Stimulated activated CD8-positive, alpha-beta memory T cell treated with anti-CD3 and anti-CD28 coated beads, Interleukin-7, amount 100 ng/mL, for 1 hour (primary cell): ENCODE measurements at places on chromosomes 1 and 21.

GRCh38 chr1:202107801-202108731, 14.7 kb upstream of the GPR37L1 start:
- no peak for DNase-seq

GRCh38 chr1:107965110-107965991, at the start of gene VAV3:
VAV3 (minus strand) TSS chr1:107965180; CDS start chr1:107964869, 311 bp downstream.
- no peak for DNase-seq

DNA sequence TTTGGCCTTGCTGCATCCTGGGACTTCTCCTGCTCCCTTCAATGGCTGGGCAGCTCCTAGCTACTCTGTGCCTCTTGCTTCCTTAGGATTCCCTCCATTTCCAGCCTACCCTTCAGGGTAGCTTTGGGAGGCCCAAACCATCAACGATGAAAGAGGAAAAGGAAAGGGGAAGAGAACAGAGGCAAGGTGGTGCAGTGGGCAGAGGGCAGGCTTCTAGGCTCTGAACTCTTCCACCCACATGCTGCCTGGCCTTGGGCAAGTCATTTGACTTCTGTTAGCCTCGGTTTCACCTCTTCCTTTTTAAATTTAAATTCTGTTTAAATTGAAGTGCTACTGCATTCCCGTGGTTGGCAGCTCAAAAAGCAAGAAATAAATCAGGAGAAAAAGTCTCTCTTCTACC, 5.7 kb upstream of the PPM1J start:
- no peak for DNase-seq

DNA sequence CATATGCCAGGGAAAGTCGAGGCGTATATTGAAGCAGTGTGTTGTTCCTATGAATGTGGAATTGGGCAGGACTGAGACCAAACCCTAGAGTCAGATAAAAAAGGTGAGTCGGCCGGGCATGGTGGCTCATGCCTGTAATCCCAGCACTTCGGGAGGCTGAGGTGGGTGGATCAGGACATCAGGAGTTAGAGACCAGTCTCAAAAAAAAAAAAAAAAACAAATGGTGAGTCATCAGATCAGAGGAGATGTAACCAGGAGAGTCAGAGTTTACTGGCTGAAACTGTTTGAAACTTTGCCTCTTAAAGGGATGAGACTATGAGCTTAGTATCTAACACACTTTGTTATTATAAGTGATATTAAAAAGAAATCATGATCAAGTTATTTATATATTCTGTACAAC, 26.4 kb upstream of the SYCP1 start:
- DNase-seq, result no peak

DNA sequence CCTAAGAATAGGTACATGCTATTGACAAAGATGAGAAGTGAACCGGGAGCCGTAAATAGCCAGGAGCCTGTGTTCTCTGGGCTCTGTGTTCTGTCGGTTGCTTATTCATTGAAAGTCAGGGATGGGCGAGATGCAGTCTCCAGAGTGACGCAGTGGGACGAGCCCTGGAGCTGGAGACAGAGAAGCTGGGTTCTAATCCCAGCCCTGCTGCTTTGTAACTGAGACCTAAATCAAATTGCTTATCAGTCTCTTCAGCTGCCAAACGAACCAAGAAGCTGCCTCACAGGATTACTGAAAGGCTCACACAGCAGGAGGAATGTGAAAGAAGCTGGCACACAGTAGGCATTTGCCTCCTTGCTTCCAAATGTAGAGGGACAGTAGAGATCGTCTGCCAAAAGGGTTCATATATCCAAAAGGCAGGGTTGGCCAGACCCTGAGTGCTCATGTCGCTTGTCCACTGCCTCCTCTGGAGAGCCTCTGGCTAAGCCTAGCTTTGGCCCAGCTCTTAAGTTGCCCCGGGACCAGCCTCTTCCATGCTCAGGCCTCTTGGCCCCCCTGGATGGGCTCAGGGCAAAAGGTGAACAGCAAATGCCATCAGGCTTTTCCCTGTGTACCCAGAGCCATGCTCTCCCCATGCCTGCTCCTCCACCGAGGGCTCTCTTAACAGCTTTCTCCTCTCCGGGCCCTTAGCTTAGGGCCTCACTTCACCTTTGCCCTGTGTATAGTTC, 134.2 kb upstream of the IPO9 start:
- no peak for DNase-seq

DNA sequence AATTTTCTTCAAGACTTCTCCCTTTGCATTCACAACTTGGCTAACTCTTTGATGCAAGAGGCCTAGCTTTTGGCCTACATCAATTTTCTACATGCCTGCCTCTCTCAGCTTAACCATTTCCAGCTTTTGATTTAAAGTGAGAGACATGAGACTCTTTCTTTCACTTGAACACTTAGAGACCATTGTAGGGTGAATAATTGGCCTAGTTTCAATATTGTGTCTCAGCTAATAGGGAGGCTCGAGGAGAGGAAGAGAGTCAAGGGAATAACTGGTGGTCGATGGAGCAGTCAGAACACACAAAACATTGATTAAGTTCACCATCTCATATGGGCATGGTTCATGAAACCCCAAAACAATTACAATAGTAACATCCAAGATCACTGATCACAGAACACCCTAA, 225.5 kb downstream of the TPR start:
- no peak for DNase-seq

DNA sequence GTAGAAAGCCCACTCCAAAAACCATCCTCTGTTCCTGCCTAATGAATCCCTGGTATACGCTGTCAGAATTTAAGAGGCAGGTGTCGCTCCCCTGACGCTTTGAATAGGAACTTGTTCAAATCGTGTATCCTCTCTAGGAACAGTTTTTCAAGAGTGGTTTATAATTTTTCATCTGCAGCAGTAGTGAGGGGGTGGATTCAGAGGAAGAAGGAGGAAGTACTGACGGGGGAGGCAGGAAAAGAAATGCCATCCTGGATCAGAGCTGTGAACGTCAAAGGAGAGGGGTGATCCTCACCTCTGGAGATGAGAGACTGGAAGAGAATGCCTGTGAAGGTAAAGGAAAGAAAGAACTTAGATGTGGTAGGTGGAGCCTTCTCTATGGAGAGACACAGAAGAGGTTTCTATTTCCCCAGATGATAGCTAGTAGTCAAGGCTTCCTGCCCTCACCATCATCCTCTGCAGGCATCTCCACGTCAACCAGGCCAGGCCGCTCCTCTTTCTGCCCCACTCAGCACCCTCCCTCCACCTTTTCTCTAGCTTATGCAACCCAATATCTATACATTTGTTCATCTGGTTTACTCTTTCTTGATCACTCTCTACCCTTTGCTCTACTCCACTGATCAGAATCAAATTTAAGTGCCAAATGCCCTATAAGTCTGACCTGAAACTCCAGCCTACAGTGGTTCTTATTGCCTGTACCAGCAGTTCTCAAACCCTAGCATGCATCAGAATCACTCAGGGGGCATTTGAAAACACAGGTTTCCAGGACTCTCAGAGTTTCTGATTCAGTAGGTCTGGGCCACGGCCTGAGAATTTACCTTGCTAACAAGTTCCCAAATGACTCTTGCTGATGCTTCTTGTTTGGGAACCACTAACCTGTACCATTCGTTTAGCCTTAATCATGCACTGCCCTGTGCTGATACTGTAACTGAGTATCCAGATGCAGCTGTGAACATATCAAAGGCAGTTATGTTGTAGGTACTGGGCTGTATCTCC, 13.1 kb upstream of the BCL9 start:
- DNase-seq, result no peak

GRCh38 chr1:64948905-64949833, 17.2 kb downstream of the JAK1 start:
- no peak for DNase-seq

DNA sequence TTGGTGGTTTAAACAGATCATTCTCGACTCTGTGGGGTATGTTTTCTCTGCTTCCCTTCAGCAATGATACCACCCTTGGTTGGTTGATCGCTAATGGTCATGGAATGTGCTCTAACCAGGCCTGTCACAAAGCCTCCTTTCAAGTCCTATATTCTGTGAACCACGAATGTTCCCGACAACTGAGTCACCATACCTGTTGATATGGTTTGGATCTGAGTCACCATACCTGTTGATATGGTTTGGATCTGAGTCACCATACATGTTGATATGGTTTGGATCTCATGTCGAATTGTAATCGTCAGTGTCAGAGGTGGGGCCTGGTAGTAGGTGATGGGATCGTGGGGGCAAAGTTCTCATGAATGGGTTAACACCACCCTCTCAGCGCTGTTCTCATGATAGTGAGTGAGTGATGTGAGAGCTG, 10.2 kb upstream of the CAMK2N1 start:
- DNase-seq, result no peak

GRCh38 chr1:56370513-56370912, 208.8 kb downstream of the PLPP3 start:
- no peak for DNase-seq

GRCh38 chr1:221809091-221810029, 67.5 kb upstream of the DUSP10 start:
- DNase-seq, result no peak

DNA sequence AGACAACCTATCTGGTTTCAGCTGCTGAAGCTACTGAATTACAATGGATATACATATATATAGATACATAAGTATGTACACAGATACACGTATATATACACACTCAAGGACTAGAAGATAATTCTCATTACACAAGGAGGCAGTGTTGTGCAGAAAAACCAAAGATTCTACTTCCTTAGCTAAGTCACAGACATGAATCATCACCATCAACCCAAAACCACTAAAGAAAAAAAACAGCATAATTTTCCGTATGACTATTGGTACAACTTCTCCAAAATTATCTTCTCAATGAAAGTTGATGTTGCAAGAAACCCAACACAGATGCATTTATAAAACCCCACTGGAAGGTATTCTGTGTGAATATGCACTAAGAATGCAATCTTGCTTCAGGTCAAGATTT, 36.8 kb upstream of the RPF1 start:
- no peak for DNase-seq

DNA sequence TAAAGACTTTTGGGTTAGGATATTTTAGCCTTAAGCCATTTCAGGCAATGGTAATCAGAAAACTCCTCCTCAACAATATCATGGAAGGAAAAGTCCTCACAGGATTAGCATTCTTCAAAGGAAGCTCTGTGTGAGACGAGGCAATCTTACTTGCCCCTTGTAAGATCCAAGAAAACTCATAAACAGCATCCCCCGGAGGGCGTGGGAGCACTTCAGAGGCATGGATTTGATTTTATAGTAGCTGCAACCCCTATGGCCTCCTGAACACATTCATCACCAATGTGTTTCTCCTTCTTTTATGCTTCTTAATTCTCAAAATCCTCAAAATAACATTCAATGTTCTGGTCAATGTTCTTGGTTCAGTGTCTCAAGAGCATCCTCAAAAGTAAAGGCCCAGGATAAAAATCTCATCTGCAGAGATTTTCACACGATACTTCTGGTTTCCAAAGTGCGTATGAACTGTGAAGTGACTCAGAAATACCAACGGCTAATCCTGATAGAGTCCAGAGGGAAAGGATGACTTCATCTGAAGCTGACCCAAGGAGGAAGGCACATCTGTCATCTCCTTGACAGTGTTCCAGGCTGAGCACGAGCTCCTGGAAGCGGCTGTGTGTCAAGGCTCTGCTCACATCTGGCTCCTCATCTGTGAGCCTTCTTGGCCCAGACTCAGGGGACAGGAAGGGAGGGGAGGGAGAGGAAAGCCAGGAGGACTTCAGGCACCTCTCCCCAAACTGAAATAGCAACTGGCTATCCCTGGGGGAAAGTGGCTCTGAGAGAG, 49.3 kb upstream of the PSEN2 start:
- no peak for DNase-seq

DNA sequence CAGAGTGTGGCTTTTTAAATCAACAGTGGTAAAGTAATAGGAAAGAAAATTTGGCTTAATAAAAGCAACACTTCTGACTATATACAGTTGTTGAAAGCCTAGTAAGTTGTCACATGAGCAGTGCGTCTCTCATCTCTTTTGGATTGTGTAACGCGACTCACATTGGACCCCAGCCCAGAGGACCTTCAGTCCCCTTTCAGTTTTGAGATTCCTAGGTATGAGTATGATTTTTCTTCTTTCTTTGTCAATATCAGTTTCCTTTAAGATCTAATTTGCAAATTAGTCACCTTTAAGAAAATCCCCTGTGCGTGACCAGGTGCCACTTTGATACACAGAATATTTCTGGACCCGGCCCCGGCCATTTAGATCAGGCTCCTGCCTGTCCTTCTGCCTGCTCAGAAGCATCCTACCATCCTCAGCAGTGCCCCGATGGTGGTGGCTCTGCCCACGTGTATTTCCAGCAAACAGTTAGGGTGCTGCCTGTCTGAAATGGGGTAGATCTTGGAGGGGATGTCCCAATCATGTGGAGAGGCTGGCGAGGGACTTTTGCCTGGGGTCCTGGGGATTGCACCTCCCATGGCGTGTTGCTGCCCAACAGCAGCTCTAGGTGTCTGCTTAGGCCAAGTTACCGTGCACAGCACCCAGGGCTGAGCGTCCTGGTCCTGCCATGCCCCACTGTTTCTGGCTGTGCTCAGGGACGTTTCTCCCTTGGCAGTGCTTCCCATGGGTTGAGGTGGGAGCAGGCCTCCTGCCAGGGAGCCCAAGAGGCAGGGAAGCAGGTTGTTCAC, 21.1 kb downstream of the SNAP47 start:
- DNase-seq, result no peak

DNA sequence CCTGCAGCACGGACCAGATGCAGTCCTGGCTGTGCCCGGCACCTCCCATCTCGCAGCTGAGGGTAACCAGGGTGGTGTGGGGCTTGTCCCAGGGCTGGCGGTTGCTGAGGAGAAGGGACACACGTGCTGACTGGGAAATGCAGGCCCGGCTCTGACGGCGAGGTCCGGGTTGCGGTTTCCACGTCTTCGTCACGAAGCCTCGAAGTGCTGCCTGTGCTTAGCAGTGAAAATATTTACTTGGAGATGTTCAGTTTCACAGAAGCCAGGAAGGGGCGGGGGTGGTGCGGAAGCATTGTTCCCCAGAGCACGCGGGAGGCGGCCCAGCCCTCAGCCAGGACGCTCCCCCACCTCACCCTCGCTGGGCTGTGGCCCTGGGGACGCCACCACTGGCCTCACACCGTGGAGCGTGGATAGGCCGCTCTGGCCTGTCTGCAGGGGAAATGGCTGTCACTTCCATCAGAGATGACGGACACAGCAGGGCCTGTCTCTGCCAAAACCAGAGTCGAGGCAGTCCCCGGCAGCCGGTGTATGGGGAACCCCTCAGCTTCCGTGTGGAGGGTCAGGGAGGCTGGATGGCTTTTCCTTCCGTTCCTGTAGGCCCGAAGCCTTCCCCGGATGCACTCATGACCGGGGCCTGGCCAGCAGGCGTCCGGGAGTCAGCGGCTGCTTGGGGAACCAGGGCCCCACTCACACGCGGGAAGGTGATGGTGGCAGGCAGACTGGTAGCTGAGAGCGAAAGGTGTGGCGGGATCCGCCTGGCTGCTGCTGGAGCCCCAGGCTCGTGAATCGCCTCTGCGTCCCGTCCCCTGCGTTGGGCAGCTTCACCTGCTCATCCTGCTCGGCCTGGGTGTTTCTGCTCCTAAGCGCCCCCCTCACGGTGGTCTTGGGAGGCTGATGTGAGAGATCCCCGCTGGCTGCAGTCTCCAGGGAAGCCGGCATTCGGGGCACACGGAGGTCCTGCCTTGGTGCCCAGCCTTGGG, 14.7 kb upstream of the POFUT2 start:
- DNase-seq, result peak; percentile 20
